ENCODE measurements at places on chromosomes 13 and 19. TPM values are rescaled to one million over a fixed set of nuclear protein-coding genes. Genes with fewer than 3 reads are reported as not detected.

MYH14 gene
- total RNA-seq: 4.5 TPM

GRCh38 chr19:47239152-47239551, 8.2 kb upstream of the BBC3 start:
- no peak for DNase-seq

DNA sequence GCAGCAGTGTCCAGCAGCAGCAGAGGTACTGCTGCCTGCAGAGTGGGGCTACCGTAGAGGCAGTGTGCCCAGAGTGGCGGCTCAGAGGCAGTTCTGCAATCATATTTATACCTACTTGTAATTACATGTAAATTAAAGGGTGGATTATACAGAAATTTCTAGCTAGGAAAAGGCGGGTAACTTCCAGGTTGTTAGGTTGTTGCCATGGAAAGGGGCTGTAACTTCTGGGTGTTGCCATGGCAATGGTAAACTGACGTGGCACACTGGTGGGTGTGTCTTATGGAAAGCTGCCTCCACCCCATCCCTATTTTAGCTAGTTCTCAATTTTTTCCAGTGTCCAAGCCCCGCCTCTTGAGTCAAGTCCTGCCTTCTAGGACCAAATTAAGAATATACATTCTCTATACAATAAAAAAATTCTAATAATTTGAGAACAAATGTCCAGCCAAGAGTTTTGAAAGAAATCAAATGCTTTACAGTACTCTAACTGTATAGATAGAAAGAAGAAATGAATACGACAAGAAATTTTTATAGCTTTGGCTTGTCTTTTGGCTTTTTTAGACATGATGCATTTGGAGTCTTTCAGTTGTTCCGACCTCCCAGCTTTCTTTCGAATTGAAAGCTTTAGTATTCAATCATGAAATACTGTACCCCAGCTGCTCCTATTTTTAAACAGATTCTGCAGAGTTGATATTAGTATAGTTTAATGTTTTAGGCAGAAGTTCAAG, 816.6 kb downstream of the DIAPH3 start:
- no peak for DNase-seq

VSTM2B gene
- not detected for total RNA-seq

PTH2 gene
- total RNA-seq: not detected

All from mammary epithelial cell (primary cell).